RPMI7951 (cell line): ENCODE measurements at places on chromosomes 12 and 14. TPM values are rescaled to one million over a fixed set of nuclear protein-coding genes. Genes with fewer than 3 reads are reported as not detected.

The SERPINA10 gene
- total RNA-seq, result not detected in 2 replicates

The NINJ2 gene
- total RNA-seq, result 4.1 and 6.9 TPM in 2 replicates

The SCN8A gene
- total RNA-seq, result 0.29 and 0.60 TPM in 2 replicates

DNA sequence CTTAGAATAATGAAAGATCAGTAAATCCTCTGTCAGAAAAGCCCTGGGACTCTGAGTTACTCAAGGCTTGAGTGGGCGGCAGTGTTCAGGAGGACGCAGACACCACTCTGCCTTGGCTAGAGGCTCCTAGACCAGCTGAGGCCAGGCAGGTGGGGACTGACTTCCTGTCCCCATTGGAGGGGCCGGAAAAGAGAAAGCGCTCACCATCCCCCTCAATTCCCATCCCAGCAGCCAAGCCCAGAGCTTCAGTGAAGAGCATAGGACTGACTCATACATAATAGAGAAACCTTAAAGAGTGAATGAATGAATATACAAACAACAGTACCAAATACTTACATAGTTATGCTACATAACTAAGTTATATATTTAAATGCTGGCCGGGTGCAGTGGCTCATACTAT is 62.0 kb downstream of the PLEKHG7 start:
- no peak for DNase-seq
